ENCODE measurements at places on chromosomes 5 and 9.

- DNase-seq: no peak
These were observed 84.1 kb downstream of the PPP2R2B start for GRCh38 chr5:146794326-146795029.

DNA sequence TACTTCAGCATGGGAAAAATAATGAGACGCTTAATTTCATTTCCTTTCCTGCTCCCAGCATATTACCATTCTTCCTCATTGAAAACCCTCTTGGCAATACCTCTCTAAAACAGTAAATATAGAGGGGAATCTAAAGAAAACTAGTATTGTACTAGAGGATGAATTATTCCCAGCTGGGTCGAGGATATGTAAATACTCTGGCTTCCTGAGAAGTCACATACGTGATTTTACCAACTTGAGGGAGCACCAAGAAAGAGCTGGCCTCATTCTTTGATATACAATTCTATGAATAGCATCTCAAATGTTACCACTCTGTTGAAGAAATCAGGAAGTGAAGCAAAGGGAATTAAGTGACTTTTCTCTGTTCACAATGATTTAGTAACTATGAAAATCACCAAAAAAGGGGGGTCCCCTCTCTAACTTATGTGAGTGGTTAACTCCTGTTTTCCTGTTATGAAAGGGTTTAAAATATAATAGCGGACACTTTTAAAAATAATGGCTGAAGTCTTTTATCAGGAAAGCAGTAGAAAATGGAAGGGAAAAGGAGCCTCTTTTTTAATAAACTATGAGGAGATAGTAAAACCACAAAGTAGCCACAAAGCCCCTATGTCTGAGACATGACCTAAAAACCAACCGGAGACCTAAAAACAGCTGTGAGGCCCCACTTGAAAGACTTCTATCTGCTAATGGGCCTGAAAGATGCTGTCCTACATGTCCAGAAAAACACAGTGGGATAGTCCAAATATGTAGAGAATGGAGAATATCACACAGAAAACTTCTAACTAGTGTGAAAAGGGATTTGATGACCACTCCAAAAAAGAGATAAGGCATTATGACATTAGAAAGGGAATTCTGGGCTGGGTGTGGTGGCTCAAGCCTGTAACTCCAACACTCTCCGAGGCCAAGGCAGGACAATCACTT is 42.6 kb downstream of the LPAR1 start:
- no peak for DNase-seq

DNA sequence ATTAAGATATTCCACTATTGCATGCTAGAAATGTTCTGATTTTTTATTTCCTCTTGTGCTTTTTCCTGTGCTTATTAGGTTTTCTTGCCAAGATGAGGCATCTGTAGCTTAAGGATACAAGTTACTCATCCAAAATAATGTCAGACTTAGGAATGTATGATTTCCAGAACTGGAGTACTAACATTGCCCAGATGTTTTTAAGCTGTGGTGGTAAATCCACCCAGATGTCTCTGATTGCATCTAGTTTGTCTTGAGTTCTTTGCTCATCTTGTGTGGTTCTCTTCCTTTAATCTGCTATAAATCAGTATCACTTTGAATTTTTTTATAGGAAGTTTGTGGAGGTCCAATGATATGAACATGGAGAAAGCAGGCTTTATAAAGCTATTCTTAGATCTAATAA is 337.5 kb upstream of the ZNF608 start:
- DNase-seq: no peak

DNA sequence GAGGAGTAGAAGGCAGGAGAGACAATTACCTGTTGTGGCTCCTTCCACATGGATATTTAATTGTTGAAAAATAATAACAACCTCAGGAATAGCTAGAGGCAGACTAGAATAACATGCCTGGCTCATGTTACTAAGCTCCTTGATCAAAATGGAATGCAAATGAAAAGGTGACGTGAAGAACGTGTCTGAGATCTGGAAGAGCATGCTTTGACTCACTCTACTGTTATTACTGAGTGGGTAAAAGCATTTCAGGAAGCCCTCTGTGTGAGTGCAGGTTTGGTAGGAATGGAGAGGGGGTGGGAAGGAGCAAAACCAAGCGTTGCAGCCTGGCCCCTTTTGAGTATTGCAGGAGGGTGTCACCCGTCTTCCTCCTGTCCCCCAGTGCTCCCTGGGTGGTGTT is 84.8 kb downstream of the EQTN start:
- DNase-seq: no peak

DNA sequence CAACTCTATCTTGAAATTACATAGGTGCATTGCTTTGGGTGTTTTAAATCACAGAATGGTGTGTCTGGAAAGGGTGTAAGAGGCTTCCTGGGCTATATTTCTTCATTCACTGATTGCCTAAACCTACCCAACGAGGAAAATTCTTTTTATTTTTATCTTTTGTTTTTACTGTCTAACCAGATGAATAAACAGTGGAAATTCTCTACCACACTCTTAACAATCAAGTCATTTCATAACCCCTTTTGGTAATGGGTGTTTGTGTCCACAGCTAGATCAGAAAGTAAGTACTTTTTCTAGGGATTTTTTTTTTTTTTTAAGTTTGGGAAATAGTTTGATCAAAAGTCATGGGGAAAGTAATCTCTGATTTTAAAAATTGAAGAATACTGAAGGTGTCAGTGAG is 27.6 kb upstream of the C5orf47 start:
- DNase-seq: no peak

DNA sequence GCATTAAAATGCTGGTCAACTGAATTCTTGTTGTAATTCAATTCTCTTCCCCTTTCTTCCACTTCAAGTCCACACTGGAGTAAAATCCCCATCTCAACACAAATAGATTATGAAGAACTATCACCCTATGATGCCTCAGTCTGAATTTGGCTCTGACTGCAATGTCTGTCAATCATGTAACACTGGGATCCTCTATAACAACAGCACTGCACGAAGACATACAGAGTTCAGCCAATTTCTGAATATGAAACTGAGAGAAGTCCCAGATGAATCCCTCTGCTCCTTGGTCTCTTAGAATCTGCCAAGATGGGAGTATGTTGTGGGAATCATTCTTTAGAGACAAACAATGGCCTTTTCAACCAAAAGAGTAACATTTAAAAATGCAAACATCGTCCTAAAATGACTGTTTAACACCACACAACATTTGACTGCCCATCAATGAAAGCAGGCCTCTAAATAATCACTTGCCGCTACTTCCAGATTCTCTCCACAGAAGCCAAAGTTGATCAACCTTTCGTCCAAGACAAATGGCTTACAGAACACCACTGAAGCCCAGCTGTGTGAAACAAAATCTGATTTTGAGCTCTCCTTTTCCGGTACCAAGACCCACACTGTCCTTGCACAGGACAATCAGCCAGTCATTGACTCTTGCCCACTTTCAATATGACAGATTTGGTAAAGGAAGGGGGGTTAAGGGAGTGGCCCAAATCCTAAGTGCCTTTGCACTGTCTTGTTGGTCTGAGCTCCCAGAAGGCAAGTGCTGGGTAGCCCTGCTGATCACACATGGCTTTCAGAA is 258.0 kb downstream of the EBF1 start:
- no peak for DNase-seq

- peak; percentile 6 for DNase-seq
These were observed 182.1 kb upstream of the PTGER4 start for GRCh38 chr5:40497573-40497972.

- DNase-seq: no peak
These were observed 77.3 kb downstream of the PAM start for GRCh38 chr5:102832445-102832844.

GRCh38 chr9:137578518-137579258 is at the start of gene DPH7:
DPH7 (minus strand) TSS chr9:137578925; CDS start chr9:137578777, 148 bp downstream.
- no peak for DNase-seq

DNA sequence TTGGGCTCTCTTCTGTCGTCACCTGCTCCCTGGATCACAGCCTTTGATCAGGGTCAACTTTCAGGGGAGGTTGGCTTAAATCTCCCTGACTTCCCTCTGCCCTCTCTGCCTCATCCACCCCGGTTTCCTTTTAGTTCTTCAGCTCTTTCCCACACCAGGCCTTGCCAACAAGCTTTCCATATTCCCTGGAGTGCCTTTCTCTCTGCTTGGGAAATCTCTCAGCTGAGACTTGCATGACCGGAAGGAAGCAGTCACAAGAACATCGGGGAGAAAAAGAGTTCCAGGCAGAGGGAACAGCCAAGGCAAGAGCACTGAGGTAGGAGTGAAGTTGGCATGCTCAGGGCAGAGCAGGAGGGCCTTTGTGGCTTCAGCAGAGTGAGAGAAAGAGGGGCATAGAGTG is 88.4 kb upstream of the HSPA9 start:
- DNase-seq: no peak

GRCh38 chr5:172835290-172835993 is 1.4 kb downstream of the ERGIC1 start:
- DNase-seq: no peak

DNA sequence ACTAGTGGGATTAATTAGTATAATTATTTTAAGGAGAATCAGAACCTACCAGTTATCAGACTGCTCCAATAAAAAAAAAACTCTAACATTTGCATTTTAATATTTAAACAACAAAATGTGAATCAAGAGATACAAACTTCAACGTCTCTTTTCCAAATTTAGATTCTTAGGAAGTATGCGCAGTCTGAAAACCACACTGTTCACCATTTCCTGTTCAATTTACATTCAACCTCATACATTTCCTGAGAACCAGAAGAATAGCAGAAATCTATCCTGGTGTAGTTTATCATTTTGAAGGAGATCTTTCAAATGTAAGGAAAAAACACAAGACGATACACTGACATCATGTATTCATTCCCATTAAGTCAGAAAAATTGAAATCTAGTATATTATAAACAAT is 869.2 kb downstream of the EFNA5 start:
- no peak for DNase-seq

DNA sequence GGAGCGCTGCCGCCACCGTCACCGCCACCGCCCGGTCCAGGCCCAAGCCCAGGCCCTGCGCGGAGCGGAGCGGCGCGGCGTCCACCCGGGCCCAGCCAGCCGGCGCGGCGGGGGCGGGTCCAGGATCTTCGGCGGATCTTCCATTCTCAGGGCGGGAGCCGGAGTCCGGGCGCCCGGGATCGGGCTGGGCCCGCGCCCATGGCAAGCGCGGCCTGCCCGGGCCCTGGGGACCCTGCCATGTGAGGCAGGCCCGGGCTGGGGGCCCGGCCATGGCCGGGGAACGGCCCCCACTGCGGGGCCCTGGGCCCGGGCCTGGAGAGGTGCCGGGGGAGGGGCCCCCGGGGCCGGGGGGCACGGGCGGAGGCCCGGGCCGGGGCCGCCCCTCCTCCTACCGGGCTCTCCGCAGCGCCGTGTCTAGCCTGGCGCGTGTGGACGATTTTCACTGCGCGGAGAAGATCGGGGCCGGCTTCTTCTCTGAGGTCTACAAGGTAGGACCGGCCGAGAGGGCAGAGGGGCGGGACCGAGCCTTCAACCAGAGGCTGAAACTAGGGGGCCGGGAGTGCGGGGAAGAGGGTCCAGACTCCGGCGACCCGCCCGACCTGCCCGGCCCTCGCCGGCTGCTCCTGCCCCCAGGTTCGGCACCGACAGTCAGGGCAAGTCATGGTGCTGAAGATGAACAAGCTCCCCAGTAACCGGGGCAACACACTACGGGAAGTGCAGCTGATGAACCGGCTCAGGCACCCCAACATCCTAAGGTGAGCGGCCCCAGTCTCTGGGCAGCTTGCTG is 482 bp downstream of the TESK1 start:
- no peak for DNase-seq

GRCh38 chr9:102769307-102769706 is 225.8 kb upstream of the CYLC2 start:
- no peak for DNase-seq

- no peak for DNase-seq
These were observed 243.0 kb downstream of the ICE1 start for GRCh38 chr5:5665225-5666075.
